Stimulated activated CD4-positive, alpha-beta T cell treated with anti-CD3 and anti-CD28 coated beads, Interleukin-1b, Interleukin-23, amount 100 ng/mL, for 48 hours (primary cell): ENCODE measurements at places on chromosomes 7 and 10.

DNA sequence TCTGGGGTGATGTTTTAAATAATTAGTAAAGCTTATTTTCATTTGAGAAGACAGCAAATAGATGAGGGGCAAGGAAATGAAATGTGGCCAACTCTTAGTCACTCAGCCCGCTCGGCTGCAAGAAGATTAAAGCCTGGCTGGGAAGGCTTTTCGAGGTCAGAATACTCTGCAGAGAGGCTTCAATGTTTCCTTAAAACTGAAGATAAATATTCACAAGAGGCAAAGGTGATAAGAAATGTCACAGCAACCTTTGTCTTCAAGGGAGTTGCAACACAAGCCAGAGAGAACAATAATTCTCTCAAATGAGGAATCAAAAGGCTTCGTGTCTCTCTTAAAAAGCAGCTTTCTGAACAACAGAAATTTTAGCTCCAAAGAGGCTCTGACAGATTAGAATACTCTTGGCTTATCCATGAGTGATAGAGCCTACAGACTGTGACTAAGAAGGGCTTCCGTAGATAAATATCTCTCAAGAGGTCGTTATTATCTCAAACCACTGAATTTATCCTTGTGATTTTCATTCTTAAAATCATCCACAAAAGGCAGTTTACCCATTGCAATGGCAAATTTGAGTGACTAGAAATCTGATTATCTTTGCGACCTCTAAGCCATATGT is 92.5 kb downstream of the KLF6 start:
- no peak for DNase-seq

DNA sequence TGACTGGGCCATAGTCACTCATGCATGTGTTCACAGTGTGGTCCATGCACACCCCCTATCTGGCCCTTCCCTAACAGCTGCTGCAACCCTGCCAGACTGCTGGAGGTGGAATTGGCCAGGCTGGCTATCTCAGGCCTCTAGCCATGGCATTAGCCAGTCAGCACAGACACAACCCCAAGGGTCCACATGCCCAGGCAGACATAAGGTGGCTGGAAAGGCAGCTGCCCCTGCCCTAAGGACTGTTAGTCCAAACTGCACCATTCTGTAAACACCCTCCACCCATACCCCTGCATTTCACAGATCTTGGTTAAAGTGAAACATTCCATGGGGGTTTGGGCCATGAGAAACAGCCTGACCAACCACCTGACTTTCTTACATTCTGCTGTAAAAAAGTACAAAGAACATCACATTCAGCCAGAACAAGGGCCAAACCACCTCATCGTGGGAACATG is 137.4 kb upstream of the KCNMA1 start:
- DNase-seq = no peak

DNA sequence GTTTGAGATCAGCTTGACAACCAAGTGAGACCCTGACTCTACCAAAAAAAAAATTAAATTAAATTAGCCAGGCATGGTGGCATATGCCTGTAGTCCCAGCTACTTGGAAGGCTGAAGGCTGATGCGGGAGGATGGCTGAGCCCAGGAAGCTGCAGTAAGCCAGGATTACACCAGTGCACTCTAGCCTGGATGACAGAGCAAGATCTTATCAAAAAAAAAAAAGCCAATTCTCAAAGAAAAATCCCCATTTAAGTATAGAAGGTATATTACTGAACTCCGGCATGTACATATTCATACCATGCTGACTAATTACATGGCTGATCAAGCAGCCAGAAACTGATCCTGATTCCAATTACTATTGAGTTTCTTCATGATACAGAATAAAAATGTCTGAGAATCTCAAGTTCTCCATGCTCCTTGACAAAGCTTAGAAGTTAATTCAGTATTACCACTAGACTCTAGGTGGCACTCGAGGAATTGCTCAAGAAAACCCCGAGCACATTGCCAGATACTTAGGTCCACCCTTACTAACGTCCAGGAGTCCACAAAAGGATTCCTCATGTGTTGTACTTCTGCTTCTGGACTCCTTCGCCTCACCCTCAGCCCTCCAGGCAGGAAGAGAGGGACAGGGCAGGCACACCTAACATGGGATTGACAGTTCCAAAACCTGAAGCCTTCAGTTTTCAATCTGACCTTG is 148.9 kb downstream of the PARD3 start:
- DNase-seq = no peak

- DNase-seq = no peak
Measured at GRCh38 chr7:13641714-13642113, 347.8 kb downstream of the ETV1 start.

GRCh38 chr10:31697271-31698180 is 231.1 kb downstream of the ARHGAP12 start:
- no peak for DNase-seq

- DNase-seq = no peak
Measured at GRCh38 chr10:126908225-126908624, 3.0 kb downstream of the DOCK1 start.

DNA sequence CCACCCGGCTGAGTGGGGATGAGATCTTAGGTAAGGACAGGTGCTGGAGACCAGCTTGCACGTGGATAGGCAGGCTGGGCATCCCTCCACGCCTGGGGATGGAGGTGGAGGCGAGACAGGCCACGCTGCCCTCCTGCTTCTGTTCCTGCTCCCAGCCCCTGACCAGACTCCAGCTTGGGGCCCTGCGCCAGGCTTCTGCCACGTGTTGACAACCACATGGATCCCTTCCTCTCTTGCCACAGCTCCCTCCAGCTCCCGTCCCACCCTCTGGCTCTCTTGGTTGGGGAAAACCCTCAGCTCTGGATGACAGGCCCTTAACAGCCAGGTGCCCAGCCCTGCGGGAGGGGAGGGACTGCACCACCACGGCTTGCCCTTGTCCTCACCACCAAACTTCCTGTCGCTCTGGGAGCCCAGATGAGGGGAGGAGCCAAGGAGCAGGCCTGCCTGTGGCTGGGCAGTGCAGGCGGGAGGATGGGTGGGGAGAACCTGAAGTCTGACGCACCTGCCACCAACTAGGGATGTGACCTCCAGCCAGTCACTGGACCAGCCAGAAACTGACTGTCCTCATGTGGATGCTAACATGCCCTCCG is 36.0 kb downstream of the KCNH2 start:
- peak; percentile 45 for DNase-seq

DNA sequence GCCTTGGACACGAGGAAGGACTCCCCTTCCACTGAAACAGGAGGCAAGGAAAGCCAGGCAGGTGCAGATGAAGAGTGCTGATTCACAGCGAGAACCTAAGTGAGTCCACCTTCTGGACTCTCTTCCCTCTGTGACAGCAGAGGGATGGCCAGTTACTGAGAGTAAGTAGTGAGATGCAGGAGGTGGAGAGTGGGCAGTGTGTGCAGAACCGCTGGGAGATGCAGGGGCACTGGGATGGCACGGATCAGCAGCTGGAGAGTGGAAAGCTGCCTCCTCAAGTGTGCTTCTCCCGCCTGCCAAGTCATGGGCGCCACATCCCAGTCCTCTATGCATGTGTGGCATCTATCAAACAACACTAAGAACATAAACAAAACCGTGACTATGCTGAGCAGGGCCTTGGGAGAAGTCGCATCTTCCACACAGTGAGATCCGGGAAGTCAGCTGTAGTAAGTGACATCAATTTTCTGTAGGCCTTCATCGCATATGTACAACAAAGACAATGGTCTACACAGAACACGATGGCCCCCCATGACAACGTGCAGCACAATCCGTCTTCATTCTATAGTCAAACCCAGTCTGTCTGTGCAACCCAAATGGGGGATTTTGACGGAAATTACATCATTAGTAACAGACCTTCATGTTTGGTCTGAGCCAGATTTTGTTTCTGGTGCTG is 217.4 kb upstream of the KLF14 start:
- DNase-seq = no peak

DNA sequence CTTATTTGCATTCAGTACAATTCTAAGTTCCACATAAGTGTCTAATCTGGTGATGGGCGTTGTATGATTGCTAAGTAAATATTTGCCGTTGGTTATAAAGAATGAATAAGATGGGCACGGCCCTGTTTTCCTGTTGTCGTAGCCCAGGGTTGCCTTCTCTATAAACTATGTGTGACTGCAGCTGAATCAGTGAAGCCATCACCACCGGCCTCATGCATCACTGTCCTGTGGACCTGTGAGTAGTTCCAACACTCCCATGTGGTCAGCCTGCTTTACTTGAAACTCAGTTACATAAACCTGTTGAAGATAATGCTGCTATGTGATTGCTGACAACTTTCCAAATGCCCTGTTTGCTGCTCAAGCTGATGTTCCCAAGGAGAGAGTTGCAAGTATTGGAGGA is 21.6 kb upstream of the KLF6 start:
- peak; percentile 43 for DNase-seq

DNA sequence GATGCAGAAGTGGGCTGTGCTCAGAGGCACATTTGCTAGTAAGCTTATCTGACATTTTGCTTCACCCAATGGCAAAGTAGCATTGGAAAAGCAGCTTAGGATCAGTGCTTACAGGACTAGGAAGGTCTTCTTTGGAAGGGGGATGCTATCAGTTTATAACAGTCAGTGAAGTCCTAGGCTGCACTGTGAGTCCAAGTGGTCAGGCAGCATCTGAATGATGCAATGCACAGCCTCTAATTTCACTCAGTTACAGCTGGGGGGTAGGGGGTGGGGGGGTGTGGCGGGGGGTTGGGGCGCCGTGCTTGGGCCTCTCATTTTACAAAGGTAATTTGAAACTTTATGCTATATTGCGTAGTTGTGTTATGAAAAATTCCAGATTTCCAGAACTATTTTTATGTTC is 652.3 kb upstream of the MGMT start:
- DNase-seq = no peak

DNA sequence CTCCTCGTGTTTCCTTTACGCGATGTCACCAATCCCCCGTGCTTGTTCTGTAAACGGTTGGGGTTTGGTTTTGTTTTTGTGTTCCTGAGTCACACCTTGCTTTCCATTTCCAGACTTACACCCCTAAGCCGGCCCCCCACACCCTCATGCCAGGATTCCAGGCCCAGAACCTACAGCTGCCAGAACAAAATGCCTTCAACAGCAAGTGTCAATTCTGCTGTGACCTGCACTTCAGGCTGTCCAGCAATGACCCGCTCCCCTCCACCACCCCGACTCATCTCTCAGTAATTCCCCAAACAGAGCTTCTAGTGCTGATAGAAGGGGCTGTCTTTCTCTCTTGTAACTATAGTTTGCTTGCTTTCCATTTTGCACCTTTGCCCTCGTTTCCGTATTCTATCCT is 722.1 kb upstream of the CELF2 start:
- no peak for DNase-seq

GRCh38 chr7:110800984-110801383 is 289.9 kb upstream of the LRRN3 start:
- DNase-seq = no peak

- no peak for DNase-seq
Measured at GRCh38 chr10:60350400-60350799, 39.3 kb downstream of the ANK3 start.

GRCh38 chr7:157397731-157398691 is 61.2 kb downstream of the DNAJB6 start:
- no peak for DNase-seq

DNA sequence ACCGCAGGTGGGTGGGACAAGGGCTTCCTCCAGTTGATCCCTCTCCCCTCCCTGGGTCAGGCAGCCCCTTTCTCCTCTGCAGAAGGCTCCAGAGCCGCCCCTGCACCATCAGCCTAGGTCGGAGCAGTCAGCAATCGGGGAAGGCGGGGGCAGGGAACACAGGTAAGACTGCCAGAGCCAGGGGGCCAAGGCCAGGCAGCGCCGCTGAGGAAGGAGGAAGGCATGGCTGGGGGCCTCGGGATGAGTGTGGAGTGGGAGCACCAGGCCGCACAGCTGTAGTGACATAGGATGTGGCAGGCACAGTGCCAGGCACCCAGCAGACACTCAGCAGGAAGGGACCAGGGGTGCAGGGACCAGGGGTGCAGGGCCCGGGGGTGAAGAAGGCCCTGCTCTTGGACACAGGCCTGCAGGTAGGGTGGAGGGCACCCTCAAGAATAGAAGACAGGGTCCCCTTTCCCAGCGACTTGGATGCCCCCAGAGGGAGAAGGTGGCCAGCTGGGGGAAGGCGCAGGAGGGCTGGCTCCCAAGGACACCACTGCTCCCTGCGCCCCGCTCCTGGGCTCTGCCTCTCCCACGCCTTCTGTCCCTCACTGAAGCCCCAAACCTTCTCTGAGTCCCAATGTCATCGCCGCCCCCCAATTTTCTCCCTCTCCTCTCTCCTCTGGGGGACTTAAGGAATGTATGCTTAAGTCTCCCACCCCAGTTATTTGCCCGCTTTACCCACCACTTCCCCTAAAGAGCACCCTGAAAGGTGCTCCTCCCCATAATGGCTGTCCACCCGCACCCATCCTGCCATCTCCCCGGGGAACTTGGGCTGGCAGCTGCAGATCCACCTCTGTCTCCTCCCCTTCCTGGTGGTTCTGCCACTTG is 38.5 kb downstream of the CAMK2B start:
- DNase-seq = no peak

GRCh38 chr10:17021656-17022465 is 107.8 kb downstream of the CUBN start:
- DNase-seq = no peak

- peak; percentile 34 for DNase-seq
Measured at GRCh38 chr7:114818501-114818900, 103.4 kb upstream of the MDFIC start.

DNA sequence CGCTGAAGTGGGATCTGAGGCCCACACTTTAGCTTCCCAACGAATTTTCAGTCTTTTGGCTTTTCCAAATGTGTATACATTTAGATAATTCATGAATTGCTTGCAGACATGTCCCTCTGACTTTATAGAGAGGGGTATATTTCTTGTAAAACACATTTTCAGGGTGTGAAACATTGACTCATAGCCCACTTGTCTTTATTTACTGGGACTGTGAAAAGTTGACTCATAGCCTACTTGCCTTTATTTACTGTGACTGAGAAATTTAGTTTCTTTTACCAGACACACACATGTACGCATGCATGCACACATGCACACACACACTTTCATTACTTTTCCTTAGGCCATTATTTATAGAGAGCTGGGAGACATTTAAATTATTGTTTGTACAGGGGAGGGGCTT is 79.1 kb downstream of the VTI1A start:
- no peak for DNase-seq

DNA sequence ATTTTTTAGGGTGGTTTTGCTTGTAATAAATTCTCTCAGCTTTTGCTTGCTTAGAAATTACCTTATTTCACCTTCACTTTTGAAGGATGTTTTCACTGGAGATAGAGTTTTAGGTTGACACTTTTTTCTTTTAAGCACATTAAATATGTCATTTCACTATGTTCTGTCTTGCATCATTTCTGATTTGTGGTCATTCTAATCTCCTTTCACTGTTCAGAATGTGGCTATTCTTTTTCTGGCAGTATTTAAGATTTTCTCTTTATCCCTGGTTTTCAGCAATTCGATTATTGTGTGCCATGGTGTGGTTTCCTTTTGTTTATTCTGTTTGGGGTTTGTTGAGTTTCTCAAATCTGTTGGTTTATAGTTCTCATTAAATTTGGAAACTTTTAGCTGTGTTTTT is 1065.6 kb downstream of the KCNMA1 start:
- no peak for DNase-seq
